Renal cortical epithelial cell (primary cell): ENCODE measurements at places on chromosomes 5 and 9.

GRCh38 chr9:87216897-87217455 lies 269.7 kb upstream of the GAS1 start:
- DNase-seq, result no peak

GRCh38 chr9:78035383-78035993 lies 3.9 kb upstream of the GNAQ start:
- peak; percentile 73 for DNase-seq

GRCh38 chr9:135403733-135404450 lies 75.7 kb upstream of the PPP1R26 start:
- no peak for DNase-seq

DNA sequence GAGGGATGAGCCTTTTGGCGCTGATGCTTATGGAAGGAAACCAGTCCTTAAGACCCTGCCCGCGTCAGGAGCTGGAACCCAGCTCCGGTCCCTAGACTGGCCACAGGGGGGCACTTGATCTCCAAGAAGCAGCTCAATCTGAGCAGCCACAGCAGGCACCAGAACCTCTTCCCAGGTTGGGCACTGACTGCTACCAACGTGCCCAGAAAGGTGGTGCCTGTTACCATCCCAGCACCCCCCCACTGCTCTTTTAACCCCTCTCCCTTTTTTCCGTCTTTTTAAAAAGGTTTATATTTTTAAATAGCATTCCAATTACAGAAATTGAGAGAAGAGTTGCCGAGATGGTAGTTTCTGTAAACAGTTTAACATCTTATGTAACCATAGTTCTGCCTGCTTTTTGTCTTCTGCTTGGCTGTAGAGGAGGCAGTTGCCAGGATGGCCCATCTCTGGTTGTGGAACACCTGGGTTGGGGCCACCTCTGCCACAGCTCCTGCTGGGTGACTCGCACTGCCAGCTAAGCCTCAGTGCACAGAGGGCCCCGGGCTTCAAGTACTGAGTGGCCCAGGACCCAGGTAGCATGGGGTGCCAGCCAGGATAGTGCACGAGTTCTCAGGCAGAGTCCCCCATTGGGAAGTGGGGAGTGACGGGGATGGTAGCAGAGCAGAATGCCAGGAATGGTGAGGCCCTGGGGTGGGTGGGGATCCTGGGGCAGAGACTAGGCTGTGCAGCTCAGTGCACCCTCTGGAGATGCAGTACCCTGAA lies 62.8 kb downstream of the PFDN1 start:
- peak; percentile 51 for DNase-seq

GRCh38 chr5:28374492-28374967 lies 1336.1 kb upstream of the CDH9 start:
- DNase-seq, result peak; percentile 59

- DNase-seq, result no peak
Measured at GRCh38 chr5:114362977-114363761, 1.3 kb downstream of the KCNN2 start.
